Stimulated activated CD8-positive, alpha-beta memory T cell treated with anti-CD3 and anti-CD28 coated beads, Interleukin-4, amount 100 ng/mL, for 4 hours (primary cell): ENCODE measurements at places on chromosomes 1 and 21.

- no peak for DNase-seq
Measured at GRCh38 chr1:197838836-197839235, 63.6 kb upstream of the DENND1B start.

GRCh38 chr1:240709676-240710075 lies 97.7 kb upstream of the GREM2 start:
- no peak for DNase-seq

DNA sequence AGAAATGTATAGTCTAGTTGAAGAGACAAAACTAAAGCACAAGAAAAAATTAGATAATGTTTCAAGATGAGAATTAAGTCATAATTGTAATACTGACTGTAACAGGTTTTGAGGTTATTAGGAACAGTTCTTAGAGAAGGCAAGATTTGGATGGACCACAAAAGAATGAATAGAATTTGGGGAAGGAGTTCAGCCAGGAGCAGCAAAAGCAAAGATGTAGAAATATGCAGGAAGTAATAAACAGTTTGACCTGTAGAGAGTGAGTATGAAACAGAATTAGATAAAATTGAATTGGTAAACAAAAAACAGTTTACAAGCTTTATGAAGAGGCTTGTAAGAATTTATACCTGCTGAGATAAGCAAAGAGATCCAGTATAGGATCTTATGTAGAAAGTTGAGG lies 16.3 kb downstream of the VPS45 start:
- DNase-seq, result no peak

DNA sequence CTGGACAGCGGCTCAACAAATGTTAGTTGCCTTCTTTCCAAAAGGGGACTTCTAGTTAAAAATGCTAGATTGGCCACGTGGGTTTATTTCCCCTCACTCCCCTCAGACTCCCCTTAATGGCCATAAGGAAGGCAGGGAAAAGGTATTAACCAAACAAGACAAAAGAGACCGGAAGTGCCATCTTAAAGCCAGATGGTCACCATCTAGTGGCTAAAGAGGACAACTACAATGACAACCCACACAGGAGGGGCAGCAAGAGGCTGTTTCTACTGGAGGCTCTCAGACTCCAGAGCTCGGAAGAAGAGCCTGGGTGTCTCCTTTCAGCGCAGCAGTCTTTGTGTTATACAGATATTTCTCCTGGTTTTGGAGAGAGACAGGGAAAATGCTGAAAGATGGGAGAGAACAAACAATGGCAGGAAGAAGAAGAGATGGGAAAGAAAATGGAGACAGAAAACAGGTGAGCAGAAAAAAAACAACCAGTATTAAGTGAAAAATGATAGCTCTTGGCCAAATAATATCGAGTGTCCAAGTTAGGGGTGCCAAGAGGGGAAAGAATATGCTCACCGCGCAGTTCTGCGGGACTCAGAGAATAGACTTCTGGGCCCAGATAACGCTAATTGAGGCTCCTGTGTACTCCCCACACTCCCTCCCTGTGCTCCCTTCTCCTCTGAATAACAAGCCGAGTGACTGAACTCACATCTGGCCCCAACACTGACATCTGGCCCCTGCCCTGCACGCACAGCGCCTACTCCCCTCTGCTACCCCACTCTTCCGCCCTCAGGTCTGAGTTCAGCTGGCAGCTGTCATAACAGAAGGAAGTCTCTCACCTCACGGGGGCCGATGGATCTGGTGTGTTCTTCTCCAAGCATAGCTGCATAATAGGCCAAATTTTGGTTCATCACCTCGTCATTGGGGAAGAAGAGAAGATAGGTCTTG lies 9.6 kb downstream of the P3H1 start:
- no peak for DNase-seq

DNA sequence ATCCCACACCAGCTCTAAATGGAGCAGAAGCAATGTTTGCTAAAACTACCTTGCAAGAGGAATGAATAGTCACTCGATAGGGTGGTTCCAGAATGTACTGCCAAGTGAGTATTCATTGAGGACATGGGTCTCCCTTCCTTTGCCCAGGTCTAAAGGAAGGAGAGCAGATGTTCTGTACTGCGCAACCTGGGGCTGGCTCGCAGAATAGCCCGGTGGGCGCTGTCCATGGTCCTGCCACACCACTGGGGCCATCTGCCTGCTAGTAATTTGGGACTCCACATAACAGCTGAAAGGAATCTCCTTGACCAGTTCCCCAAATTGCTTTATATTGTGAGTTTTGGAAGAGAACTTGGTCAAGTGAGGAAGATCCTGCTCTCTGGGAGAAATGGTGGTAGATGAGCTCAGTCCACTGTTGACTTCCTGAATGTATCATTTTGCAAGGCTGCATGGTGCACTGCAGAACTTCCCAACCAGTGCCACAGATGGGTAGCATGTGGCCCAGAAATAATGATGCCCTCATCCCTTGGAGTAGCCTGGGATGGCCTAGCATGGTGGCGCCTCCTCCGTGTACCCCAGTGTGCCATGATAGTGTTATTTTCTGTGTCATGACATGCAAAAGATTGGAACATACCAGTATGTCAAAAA lies 5.7 kb downstream of the SLC6A17 start:
- DNase-seq, result no peak

DNA sequence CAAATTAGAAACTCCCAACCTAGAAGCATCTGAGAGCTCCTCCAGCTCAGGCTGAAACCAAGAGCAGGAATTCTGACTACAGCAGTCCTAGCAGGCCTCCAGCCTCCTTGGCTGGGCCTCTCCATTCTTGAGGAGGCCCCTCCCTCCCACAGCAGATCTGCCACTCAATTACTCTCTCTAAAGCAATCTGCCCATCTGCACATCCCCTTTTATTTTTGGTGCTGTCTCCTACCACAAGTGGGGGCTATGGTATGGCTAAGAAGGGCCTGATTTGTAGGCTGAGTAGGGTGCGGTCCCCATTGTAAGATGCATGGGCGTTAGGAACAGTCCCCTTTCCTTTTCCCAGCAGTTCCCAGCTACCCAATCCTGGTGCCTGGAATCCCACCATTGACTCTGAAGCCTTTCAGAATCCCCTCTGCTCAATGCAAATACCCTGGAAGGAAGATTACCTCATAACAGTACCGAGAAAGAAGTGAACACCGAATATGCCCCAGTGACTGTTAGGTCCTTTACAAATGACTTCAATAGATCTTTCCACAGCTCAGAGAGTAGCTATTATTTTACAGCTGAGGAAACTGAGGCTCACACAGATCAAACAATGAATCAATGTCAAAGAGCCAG lies 11.6 kb upstream of the TTC39A start:
- no peak for DNase-seq

- DNase-seq, result no peak
Measured at GRCh38 chr21:26425576-26425975, 147.5 kb downstream of the CYYR1 start.

GRCh38 chr21:41815652-41816582 lies 49.1 kb upstream of the RIPK4 start:
- DNase-seq, result no peak

DNA sequence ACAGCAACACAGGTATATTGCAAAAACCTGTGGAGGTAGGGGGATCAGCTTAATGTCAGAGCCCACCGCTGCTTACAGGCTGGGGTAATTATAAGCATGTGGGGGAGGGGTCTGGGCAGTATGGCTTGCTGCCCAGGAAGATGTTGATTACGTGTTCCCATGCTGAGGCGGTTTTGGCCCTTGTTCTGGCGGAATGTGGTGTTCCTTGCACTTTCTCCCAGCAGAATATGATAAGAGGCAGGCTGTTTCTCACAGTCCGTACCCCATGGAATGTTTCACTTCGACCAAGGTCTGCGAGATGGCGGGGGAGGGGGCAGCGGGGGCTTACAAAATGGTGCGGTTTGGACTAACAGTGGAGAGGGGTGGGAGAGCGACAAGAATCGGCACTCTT lies 9.8 kb upstream of the HPCAL4 start:
- no peak for DNase-seq

- no peak for DNase-seq
Measured at GRCh38 chr21:22516230-22516629, 1518.0 kb downstream of the NCAM2 start.

GRCh38 chr1:41622859-41623732 lies 138.6 kb upstream of the EDN2 start:
- no peak for DNase-seq

DNA sequence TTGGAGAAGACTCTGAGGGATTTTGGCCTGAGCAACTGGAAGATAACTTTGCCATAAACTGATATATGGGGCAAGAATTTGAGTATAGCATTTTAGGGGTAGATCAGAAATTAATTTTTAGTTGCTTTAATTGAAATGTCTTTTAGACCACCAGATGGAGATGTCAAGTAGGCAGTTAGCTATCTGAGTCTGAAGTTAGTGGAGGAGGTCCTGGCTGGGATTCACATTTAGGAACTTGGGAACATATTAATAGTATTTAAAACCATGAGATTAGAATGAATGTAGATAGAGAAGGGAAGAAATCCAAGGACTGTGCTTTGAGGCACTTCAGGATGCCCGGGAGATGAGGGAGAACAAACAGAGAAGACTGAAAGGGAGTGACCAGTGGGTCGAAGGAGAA lies 32.6 kb downstream of the SLC44A3 start:
- DNase-seq, result no peak

GRCh38 chr1:182731852-182732575 lies 47.6 kb upstream of the RGS8 start:
- no peak for DNase-seq

GRCh38 chr1:57411262-57411661 lies 12.6 kb downstream of the DAB1 start:
- DNase-seq, result no peak

GRCh38 chr1:36874271-36875060 lies 159.8 kb downstream of the GRIK3 start:
- no peak for DNase-seq

DNA sequence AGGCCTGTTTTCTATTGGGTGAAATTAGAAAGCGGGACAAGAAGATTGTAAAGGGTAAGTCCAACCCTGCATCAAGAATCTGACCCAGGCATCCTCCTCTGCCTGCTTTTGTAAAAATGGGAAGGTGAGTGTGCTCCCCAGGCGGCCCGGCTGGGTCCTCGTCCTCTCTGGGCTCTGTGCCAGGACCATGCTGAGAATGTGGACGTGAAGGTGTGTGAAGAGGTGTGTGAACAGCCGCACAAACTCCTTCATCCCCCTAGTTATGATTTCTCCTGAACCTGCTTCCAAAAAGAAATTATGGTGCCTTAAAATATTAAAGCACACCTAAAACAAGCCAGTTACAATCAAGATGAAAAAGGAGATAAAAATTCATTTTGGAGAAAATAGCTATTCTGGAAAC lies 185.7 kb downstream of the IGSF21 start:
- DNase-seq, result no peak

DNA sequence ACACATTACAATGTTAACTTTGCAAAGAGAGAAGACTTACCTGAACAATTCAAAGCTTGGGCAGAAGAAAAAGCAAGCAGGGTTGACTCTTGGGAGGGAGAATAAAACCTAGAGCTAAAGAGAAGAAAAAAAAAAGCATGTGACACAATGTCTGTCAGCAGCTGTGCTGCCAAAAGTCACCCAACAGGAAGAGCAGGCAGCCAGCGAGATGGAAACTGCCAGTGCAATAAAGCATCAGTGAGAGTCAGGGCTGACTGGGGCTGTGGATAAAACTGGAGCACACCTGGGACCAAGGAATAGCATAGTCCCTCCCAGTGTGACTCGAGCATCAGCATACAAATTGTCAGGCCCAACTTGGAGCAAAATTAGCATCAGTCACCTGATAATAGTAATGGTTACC lies 65.0 kb upstream of the SLC22A15 start:
- no peak for DNase-seq

DNA sequence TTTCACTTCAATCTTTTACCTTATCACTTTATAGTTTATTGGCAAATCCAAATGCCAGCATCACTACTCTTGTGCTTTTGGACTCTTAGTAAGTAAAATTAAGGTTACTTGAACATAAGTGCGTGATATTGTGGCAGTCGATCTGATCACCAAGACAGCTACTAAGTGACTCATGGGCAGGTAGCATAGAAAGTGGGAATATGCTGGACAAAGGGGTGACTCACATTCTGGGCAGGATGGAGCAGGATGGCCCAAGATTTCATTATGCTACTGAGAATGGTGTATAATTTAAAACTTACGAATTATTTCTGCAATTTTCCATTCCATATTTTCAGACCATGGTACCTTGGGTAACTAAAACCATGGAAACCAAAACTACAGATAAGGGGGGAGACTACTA lies 120.2 kb downstream of the ROR1 start:
- no peak for DNase-seq

GRCh38 chr1:229627003-229627402 lies 956 bp downstream of the URB2 start:
- DNase-seq, result no peak

DNA sequence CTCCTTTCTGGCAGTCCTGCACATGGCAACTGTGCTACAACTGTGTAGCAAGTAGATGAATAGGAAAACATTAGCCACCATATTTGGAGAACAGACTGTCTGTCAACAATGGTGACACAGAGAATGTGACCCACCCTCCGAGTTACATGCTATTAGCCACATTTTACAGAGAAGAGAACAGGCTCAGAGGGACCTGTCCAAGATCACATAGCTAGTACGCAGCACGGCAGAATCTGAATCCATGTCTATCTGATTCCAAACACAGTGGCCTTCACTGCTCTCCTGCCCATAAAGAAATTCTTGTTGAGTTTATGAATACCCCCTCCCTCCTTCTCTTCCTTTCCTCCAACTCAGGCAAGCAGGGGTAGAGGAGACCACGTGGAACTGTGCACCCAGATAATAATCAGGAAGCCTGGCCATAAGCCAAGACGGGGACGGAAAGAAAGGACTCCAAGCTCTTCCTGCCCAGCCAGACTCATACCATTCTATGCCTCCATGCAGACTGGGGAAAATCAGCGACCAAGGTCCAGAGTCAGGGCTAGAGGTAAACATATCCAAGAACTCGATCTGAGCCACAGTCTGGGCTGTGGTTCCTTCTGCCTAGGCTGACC lies 78.8 kb downstream of the TRABD2B start:
- DNase-seq, result no peak

DNA sequence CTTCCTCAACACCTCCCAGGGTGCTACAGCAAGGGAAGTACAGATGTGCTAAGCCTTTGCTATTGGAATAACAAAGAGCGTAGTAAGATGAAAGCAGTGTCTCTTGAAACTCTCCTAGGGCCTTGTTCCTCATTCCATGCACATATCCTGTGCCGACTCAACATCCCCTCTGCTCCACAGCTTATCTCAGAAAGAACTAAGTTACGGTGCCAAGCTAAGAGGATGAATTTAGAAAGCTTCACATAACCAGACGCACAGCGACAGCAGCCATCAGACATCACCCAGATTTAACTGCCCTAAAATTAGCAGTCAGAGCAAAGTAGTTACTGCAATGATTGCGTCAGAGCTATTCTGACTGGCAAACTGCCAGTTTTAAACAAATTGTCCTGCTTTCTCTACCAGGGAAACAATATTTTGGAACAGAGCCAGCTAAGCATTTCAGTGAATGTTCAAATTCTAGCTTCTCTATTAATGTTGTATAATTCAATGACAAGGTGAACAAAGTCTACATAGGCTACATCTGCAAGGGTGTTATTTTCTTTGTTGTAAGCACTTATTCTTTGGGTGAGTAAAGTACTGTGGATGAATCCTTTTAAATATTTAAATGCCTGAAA lies 9.5 kb downstream of the SIPA1L2 start:
- no peak for DNase-seq

DNA sequence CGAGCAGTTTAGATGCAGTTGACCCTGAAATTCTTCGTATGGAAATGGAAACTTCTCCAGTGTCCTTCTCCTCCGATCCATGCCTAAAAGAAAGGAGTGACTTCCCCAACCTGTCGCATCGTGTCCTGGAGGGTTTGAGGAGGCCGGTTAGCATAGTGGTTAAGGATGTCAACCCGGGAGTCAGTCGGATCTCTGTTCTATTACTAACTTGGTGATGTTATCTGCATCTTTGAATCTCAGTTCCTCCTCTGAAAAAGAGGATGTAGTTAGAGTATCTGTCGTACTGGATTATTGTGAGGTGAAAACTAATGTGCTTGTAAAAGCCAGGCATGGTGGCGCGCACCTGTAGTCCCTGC lies 684 bp downstream of the ZBTB8B start:
- no peak for DNase-seq
